ENCODE measurements at places on chromosomes 5 and 9.

GRCh38 chr5:104128348-104128747 lies 565.8 kb upstream of the NUDT12 start:
- DNase-seq: no peak

GRCh38 chr9:19441730-19442129 lies 32.9 kb downstream of the ACER2 start:
- no peak for DNase-seq

GRCh38 chr9:21616082-21616778 lies 134.1 kb upstream of the IFNE start:
- DNase-seq: no peak

DNA sequence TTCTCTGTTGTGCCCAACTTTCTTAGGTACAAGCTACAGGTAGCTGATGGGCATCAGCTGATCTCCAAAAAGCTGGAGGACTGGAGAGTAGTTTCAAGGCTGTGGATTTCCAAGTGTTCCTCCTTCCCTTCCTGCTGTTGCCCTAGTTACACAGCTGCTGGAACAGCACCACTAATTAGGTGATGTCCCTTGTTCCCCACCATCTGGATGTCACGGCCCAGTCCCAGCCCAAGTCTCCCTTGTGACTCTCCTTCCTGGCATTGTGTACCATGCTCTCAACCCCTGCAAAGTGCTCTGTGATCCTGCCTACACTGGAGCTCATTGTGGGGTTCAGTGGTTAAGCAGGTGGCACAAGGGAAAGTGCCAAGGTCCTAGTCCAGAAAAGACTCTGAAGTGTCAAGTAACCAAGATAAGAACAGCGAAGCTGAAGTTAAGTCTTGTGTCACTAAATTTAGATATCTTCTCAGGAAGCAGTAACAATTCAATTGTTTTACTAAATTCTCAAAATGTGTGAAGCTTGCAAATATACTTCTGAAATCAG lies 604.5 kb downstream of the ISL1 start:
- DNase-seq: no peak

DNA sequence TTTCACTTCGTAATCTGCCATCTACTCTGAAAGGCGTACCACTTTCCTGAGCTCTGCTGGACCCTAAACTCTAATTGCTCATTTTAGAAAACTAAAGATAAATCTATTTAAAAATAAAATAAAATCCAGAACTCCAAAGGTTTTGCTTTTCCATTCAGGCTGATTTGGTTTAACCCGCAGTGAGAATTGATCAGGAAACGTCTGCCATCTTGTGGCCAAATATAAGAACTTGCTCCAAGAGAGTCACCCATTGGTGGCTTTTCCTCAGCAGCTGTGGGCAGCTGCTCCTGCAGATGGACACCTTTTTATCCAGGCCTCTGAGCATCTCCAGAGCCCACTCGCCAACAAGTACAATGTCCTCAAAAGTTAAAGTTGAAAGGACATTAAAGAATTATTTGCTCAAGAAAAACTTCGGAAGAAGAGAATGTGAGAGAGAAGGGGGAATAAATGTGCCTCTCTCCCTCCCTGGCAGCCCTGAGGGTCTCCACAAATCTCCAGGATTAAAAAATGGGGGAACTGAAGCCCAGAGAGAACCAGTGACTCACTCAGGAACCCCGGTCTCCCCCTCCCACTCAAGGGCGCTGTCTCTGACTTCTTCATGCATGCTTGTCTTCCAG lies 4.1 kb downstream of the SAXO1 start:
- peak; percentile 42 for DNase-seq

DNA sequence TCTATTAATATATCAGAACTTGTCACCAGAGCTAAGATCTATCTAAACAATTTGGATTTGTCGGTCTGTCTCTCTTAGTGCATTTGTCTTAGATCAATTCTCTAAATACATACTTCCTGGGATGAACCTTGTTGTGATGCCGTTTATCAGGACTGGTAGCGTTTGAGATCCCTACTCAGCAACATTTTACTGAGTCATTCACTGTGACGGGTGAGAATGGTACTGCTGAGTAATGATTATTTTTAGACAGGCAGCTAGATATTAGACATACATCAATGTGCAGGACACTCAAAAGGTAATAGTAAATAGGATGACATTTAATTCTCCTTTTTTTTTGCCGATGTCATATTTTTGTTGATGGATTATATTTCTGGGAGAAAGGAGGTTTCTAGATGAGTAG lies 209.0 kb downstream of the CSNK1G3 start:
- no peak for DNase-seq

DNA sequence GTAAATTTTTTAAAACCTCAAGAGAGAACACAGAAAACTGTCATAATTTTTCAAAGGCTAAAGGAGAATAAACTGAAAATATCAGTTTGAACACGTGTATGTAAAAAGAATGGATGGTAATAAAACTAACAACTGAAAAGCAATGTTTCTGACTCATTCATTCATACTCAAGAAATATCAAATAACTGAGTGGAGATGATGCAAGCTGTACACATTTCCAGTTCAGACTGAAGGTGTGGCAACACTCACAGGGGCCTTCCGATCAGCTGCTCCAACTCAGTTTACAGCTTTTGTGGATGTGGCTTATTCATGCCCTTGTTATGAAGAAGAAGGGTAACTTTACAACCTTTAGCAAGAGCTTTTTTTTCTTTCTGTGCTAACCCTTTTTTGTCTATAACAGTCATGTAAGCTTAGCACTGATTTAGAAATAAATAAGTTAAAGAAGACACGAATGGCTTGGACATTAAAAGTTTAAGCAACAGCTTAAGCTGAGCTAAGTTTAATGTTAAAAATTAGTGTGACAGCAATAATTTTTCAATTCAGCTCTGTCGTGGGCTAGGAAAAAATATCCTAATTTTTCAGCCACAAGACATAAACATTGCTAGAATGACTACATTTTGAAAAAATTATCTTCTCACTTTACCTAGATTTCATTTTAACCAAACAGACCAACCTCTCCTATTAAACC lies 453.5 kb downstream of the RAB3C start:
- peak; percentile 88 for DNase-seq

DNA sequence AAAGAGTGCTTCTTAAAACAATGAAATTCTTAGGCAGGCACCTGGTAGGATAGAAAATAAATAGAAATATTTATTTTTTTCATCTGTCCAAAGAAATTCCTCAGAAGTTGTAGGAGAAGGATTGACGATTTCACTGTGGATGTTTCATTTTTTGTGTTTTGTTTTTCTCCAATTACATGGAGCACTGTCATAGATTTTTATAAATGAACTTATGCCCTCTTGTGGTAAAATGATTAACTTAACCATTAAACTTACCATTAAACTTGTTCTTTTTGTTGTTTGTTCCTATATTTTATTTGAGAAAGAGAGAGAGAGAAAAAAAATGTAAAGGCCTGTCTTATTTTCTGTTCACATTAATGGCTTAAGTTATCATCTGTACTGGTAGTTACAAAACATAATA lies 339.2 kb downstream of the PRR16 start:
- DNase-seq: no peak

DNA sequence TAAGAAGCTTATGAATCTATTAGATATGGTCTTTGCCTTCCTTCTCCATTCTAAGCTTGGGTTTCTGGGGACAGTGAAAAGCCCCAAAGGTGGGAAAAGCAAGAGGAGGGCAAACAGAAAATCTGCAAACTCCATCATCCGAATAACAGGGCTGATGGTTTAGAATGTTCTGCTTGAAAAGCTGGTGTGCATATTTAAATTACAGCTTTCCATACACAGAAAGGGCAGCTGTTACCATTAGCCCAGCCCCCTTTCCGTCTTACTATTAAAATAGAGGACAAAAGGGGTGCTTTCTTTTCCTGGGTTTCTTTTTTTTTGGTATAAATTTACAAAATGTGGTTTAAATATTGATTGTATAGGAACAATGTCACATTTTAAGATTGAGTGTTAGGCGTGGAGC lies 22.0 kb downstream of the INSYN2B start:
- DNase-seq: no peak

GRCh38 chr5:78992146-78992545 lies 7.0 kb upstream of the ARSB start:
- no peak for DNase-seq

GRCh38 chr5:133121080-133121479 lies 69.3 kb downstream of the HSPA4 start:
- DNase-seq: peak; percentile 15

Data from large intestine (tissue), 12 donors.